Progenitor cell of endocrine pancreas (in vitro differentiated cells): ENCODE measurements at places on chromosomes 13 and 19. TPM values are rescaled to one million over a fixed set of nuclear protein-coding genes. Genes with fewer than 3 reads are reported as not detected.

GRCh38 chr13:109724603-109725002 is 61.8 kb downstream of the IRS2 start:
- peaks cover 17% of the 10 kb centered on the region for H3K4me1 ChIP-seq
- peaks cover 6% of the 10 kb centered on the region for H3K27me3 ChIP-seq
- H3K36me3 ChIP-seq = no peaks in the 10 kb centered on the region
- DNase-seq = no peak
- no peak overlapping the region for H3K4me3 ChIP-seq

DNA sequence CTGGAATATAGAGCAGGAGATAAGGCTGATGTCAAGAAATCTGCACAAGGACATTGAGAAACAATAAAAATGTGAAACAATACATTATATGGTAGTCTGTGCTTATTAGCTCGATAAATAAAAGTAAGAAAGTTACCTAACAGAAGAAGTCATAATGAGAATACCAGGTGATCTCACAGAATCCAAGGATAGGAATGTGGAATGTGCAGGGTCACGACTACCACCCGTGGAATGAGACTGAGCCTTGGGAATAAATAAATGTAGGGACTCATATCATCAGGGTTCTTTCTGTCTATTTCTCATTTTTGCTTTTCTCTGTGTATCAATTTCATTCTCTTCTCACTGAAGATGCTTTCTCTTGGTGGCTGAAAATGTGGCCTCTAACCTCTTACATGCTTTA is 26.0 kb upstream of the KBTBD7 start:
- H3K27me3 ChIP-seq = no peaks in the 10 kb centered on the region
- DNase-seq = no peak
- peak overlapping the region; percentile 45 for H3K27ac ChIP-seq

DNA sequence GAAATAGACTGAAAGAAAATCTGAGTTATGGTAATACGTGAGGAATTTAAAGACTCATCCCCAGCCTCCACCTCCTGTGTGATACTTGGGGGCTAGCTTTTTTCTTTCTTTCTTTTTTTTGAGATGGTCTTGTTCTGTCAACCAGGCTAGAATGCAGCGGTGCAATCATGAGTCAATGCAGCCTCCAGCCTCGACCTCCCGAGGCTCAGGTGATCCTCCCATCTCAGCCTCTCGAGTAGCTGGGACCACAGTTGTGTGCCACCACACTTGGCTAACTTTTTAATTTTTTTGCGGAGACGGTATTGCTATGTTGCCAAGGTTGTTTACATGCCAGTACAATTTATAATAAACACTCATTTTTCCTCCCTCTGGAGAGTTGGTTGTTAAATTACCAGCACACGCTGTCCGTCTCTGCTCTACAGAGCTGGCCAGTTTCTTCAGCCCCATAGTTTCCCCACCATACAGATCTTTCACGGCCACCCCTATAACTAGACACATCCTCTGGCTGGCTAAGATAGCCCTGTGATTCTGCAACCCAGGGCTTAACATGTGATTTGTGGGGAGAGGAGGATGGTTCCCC is 4.8 kb downstream of the TNFSF9 start:
- H3K27me3 ChIP-seq = peaks cover 45% of the 10 kb centered on the region
- H3K27ac ChIP-seq = no peak overlapping the region
- H3K4me1 ChIP-seq = peaks cover 8% of the 10 kb centered on the region
- no peaks in the 10 kb centered on the region for H3K36me3 ChIP-seq

DNA sequence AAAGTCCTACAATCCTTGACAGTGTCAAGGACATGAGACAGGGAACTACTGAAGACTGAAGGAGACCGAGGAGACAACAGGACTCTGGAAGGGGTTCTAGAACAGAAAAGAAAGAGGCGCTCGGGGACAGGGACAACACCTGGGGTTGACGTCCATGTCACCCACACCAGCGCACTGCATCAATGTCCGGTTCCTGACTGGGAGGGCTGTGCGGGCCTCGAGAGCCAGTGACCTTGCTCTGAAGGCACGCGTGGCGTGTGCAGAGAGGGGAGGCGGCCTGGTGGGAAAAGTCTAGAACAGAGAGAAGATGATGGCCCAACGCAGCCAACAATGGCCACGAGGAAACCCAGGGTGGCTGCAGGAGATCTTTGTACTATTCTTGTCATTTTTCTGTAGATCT is 5.7 kb downstream of the CARS2 start:
- H3K27ac ChIP-seq = no peak overlapping the region
- peaks cover 21% of the 10 kb centered on the region for H3K4me1 ChIP-seq
- no peak for DNase-seq
- H3K4me3 ChIP-seq = no peak overlapping the region
- peaks cover 22% of the 10 kb centered on the region for H3K36me3 ChIP-seq

Gene SPIB
- 1.7 and 2.5 TPM in 2 replicates for total RNA-seq

Gene RXFP2
- not detected in 2 replicates for total RNA-seq
